ENCODE measurements at places on chromosomes 11 and 22.
A peak's percentile ranks its signal among the peaks of the same experiment; 100 is the strongest.

DNA sequence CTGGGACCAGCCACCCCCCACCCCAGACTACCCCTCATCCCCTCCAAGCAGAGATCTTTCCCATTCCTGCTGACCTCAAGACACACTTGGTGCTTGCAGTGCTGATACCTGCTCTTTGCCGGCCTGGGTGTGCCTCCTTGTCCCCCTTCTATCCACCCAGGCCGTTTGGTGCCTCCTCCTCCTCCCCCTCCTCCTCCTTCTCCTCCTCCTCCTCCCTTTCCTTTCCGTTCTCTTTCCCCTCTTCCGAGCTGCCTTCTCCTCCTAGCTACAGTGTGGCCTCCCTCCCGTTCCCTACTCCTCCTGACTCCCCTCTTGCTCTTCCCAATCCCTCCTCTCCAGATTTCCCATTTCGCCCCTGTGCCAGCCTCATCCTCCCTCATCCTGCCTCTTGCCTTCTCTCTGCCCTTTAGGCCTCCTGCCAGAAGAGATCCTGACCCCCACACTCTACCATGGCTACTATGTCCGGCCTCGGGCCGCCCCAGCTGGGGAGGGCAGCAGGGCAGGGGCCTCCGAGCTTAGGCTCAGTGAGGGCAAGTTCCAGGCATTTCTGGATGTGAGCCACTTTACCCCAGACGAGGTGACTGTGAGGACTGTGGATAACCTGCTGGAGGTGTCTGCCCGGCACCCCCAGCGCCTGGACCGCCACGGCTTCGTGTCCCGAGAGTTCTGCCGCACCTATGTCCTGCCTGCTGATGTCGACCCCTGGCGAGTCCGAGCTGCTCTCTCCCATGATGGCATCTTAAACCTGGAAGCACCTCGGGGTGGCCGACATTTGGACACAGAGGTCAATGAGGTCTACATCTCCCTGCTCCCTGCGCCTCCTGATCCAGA is 712 bp downstream of the HSPB2 start:
- no peak overlapping the region for H3K27ac ChIP-seq
- H3K36me3 ChIP-seq: no peaks in the 10 kb centered on the region
- peaks cover 42% of the 10 kb centered on the region for H3K27me3 ChIP-seq
- no peaks in the 10 kb centered on the region for H3K4me1 ChIP-seq

- H3K27me3 ChIP-seq: no peaks in the 10 kb centered on the region
- no peaks in the 10 kb centered on the region for H3K36me3 ChIP-seq
- H3K4me3 ChIP-seq: no peak overlapping the region
- no peak overlapping the region for H3K27ac ChIP-seq
- peaks cover 4% of the 10 kb centered on the region for H3K4me1 ChIP-seq
- DNase-seq: no peak
Observed at GRCh38 chr11:118806400-118806799, 15.4 kb upstream of the DDX6 start.

GRCh38 chr22:30301995-30302809 is 12.9 kb upstream of the CASTOR1 start:
- H3K4me1 ChIP-seq: peaks cover 91% of the 10 kb centered on the region
- H3K36me3 ChIP-seq: peaks cover 17% of the 10 kb centered on the region
- H3K27me3 ChIP-seq: no peaks in the 10 kb centered on the region
- H3K4me3 ChIP-seq: no peak overlapping the region

DNA sequence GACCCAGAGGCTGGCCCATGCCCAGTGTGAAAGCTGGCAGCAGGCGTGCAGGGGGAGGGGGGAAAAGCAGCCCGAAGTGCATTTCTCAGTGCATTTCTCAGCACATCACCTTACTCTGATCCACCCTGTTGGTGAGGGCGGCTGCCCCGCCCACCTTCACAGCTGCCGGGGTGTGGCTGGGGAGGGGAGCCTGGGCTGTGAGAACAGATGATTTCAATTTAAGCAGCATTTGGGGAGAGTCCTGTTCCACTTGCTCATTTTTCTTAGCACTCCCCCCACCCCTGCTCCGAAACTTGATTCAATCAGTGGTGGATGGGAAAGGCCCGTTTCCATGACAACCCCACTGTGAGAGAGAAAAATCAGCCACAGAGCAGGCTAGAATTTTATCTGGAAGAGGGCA is 84.8 kb downstream of the SNX19 start:
- H3K27me3 ChIP-seq: peaks cover 5% of the 10 kb centered on the region
- H3K27ac ChIP-seq: no peak overlapping the region
- DNase-seq: peak; percentile 35

DNA sequence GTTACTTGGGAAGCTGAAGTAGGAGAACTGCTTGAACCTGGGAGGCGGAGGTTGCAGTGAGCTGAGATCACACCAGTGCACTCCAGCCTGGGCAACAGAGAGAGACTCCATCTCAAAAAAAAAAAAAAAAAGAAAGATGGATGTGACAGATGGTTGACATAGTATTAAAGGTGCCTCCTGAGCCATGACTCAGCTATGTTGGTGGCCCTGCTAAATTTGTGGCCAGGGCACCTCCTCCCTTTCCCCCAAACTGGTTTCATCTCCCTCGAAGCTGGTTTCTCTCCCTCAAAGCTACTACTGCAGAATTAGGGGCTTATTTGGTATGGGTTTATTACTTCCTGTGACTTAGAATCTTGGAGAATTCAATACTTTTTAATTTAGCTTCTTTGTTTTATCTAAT is 31.5 kb downstream of the SDHD start:
- no peaks in the 10 kb centered on the region for H3K36me3 ChIP-seq
- no peak for DNase-seq
- no peak overlapping the region for H3K27ac ChIP-seq
- no peaks in the 10 kb centered on the region for H3K27me3 ChIP-seq

DNA sequence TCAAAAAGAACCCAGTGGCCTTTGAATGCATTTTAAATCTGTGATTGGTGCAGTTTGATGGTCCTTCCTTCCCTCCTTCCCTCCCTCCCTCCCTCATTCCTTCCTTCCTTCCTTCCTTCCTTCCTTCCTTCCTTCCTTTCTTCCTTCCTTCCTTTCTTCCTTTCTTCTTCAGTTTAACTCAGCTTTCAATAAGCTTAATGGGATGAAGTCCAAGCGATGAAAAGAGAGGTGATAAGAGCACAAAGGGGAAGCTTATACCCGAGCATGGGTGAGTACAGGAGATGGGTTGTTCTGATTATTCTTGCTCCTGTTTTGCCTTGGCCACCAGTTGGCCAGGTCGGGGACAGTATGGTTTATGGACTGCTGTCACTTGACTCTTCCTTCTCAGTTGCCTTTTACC is 605.6 kb downstream of the NTM start:
- H3K27me3 ChIP-seq: no peaks in the 10 kb centered on the region
- H3K4me1 ChIP-seq: no peaks in the 10 kb centered on the region
- H3K27ac ChIP-seq: no peak overlapping the region
- H3K4me3 ChIP-seq: no peak overlapping the region

DNA sequence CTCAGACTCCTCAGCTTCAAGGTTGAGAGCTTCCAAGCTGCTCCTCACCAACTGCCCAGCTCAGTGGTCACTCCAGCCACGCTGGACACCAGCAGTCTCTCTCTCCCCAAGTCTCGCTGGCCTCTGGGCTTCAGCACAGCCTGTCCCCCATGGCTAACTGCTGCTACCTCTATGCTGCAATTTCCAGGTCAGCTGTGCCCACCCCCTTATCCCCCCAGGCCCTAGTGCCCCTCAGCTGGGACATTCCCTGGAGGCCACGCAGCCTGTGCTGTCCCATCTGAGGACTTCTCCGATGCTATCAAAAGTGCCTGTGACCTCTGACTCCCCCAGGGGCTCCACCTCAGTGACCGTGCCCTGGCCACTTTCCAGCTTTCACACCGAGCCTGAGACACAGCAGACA is 37.5 kb upstream of the PHF21B start:
- no peaks in the 10 kb centered on the region for H3K36me3 ChIP-seq
- DNase-seq: no peak
- H3K27ac ChIP-seq: no peak overlapping the region
- no peak overlapping the region for H3K4me3 ChIP-seq

DNA sequence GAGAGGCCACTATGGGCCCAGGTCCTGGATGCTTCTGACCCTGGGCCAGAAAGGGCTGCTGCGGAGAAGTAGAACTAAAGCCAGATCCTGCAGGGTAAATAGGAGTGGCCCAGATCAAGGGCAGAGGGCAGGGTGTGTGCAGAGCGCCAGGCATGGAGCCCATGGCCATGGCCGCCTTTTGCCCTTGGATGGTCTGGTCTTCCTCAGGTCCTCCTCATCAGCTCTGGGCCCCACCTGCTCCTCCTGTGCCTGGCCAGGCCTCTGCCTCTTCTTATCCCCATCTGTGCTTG is 277.6 kb downstream of the BRD1 start:
- no peak overlapping the region for H3K4me3 ChIP-seq
- DNase-seq: no peak
- H3K27me3 ChIP-seq: no peaks in the 10 kb centered on the region
- H3K27ac ChIP-seq: no peak overlapping the region
- peaks cover 17% of the 10 kb centered on the region for H3K36me3 ChIP-seq
- no peaks in the 10 kb centered on the region for H3K4me1 ChIP-seq

DNA sequence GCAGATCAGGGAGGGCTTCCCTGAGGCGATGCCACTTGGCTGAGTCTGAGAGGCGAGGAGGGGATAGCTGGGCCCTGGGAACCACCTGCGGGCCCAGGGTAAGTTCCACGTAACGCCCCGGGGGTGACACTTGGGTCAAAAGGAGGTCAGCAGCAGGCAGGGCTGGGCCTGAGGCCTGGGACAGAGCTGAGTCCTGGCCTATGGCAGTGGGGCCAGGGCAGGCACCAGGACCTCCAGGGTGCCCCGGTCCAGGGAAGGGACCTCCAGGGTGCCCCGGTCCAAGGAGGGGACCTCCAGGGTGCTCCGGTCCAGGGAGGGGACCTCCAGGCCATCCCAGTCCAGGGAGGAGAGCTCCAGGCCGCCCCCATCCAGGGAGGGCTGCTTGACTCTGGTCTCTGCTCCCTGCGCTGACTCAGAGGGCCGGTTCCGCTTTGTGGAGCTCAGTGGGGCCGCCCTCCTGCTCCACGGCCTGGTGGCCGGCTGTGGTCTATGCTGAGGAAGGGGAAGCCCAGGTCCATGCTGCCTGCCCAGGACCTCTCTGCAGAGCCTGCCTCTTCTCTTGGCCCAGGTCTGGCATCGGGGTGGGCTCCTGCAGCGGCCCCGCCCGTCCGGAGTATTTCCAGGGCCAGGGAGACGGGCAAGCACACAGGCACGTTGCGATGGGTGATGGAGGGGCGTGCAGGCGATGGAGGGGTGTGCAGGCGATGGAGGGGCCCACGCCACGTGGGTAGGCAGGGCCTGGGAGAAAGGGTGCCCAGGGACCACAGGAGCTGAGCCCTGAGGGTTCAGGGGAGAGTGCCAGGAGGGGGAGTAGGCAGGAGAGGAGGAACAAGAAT is 19.5 kb upstream of the WNT7B start:
- DNase-seq: no peak
- no peak overlapping the region for H3K27ac ChIP-seq
- no peak overlapping the region for H3K4me3 ChIP-seq
- H3K4me1 ChIP-seq: no peaks in the 10 kb centered on the region

DNA sequence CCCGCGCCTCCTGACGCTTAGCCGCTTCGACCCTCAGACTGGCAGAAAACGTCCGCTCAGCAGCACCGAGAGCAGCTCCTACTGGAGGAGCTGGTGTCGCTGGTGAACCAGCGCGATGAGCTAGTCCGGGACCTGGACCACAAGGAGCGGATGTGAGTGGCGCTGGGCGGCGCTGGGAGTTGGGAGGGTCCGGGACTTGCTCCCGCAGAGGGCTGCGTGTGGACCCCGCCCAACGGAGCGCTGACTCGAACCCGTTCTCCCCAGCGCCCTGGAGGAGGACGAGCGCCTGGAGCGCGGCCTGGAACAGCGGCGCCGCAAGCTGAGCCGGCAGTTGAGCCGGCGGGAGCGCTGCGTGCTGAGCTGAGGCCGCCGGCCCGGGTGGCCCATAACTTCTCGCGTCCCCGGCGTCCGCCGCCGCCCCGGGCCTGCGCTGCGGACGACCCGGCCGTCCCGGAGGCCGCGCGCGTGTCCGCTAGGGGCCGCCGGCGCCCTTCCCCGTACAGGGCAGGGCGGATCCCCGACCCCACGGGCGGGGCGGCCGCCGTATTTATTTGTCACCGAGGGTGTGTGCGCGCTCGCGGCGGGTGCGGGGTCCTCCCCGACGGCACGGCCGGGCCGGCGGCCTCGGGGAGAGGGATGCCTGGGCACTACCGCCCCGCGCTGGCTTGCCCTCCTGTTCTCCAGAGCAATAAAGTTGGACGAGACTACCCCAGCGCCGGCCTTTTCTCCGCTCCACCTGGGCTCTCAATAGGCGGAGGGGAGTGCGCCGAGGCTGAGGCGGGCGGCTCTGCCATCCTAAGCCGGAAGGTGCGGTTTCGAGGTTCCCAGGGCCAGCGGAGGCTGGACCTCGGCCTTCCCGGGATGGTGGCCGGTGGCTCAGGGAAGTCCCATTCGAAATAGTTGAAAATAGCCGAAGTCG is 3.4 kb downstream of the KCNK7 start:
- no peak overlapping the region for H3K4me3 ChIP-seq
- peaks cover 28% of the 10 kb centered on the region for H3K4me1 ChIP-seq
- peaks cover 15% of the 10 kb centered on the region for H3K36me3 ChIP-seq
- no peak for DNase-seq
- H3K27me3 ChIP-seq: no peaks in the 10 kb centered on the region

- DNase-seq: no peak
- peaks cover 55% of the 10 kb centered on the region for H3K27me3 ChIP-seq
- peak overlapping the region; percentile 34 for H3K4me3 ChIP-seq
Observed at GRCh38 chr11:9092072-9092471, 673 bp upstream of the SCUBE2 start.

DNA sequence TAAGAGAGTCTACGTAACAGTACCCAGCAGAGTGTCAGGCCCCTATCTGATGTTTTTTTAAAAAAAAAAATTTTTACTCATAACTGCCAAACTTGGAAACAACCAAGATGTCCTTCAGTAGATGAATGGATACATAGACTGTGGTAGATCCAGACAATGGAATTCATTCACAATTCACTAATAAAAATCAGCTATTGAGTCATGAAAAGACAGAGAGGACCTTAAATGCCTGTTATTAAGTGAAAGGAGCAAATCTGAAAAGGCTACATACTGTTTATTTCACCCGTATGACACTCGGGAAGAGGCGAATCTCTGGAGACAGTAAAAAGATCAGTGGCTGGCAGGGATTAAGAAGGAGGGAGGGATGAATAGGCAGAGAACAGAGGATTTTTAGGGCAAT is 541.4 kb upstream of the TENM4 start:
- H3K27me3 ChIP-seq: no peaks in the 10 kb centered on the region
- no peak overlapping the region for H3K27ac ChIP-seq
- no peaks in the 10 kb centered on the region for H3K4me1 ChIP-seq
- no peaks in the 10 kb centered on the region for H3K36me3 ChIP-seq
- no peak overlapping the region for H3K4me3 ChIP-seq
- no peak for DNase-seq

DNA sequence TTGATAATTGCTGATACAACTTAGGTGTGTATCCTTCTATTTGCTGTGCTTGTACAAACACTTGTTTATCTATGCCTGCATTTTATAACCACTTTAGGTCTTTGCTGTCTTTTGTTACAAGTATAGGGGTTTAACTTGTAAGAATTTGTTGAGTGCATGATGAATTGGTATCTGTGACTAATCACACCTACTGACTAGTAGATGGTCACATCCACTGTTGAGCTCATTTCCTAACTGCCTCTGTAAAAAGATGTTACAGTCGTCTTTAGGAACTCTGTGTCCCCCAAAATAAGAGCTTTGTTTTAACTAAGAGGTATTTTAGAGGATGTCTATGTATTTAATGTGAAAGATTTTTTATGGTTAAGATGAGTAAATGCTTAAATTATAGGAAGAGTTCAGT is 60.5 kb downstream of the HIPK3 start:
- peaks cover 5% of the 10 kb centered on the region for H3K36me3 ChIP-seq
- no peaks in the 10 kb centered on the region for H3K27me3 ChIP-seq
- no peak for DNase-seq

- H3K4me1 ChIP-seq: peaks cover 20% of the 10 kb centered on the region
- DNase-seq: no peak
- H3K4me3 ChIP-seq: peak overlapping the region; percentile 97
- peak overlapping the region; percentile 74 for H3K27ac ChIP-seq
- H3K27me3 ChIP-seq: no peaks in the 10 kb centered on the region
Observed at GRCh38 chr11:64810891-64811272, 531 bp upstream of the MEN1 start.

Measured in activated CD4-positive, alpha-beta memory T cell treated with anti-CD3 and anti-CD28 coated beads for 36 hours (primary cell).